Effector CD4-positive, alpha-beta T cell (primary cell): ENCODE measurements at places on chromosomes 2 and 18.

- DNase-seq: no peak
Observed at GRCh38 chr18:26710470-26711096, 154.9 kb downstream of the AQP4 start.

- DNase-seq: no peak
Observed at GRCh38 chr2:71864085-71864484, 283.6 kb downstream of the CYP26B1 start.

DNA sequence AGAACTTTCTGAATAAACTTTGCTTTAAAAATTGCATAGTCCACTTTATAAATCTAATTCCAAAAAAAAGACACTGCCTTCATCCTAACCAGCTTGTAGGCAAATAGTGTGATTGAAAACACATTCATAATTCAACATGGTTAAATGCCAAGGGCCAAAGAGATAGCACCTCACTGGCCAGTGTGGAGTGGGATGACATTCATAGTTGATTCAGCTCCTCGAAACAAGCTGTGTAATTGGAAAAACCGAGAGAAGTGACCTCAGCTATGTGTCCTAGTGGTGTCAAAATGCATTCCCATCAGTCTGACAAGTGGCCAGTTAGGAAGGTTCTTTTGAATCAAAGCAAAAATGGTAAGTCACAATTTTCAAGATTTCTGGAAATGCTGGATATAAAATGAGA is 1068.5 kb upstream of the CELF4 start:
- no peak for DNase-seq

- no peak for DNase-seq
Observed at GRCh38 chr18:79344208-79344581, 51.5 kb upstream of the NFATC1 start.

- DNase-seq: no peak
Observed at GRCh38 chr2:54556621-54557121, 100.5 kb downstream of the SPTBN1 start.

DNA sequence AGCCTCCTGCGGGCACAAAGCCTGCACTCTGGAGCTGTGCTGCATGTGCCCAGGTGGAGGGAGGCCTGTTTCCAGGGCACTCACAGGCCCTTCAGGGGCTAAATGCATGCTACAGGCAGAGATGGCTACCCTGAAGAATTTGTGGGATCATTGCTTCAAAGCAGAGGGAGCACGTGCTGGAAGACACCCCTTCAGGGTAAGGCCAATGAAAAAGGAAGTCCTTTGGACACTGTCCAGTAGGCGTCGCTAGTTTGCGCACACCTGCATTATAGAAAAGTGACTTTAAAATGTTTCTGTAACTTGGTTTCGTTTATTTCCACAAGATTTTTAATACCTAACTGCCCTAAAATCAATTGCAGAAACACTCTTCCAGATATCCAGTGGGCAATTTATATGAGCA is 325.3 kb downstream of the ZNF516 start:
- DNase-seq: no peak

GRCh38 chr2:273333-273732 is 8.6 kb downstream of the ACP1 start:
- DNase-seq: no peak
